ENCODE measurements at places on chromosomes 13 and 19.

DNA sequence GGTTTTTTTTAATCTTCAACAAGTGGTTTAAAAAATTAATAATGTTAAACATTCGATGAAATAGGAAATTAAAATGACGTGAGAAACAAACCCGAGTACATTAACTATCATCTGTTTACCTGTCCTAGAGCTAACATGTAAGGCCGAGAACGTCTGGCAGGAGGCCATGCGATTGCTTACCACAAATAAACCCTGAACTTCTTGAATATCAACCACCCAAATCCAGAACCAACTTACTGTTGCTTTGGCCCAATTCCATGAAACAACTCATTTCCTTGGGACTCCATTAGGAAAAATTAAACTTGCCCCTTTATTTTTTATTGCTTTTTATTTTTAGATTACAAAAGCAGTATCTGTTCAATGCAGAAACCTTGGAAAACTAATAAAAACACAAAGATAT is 228.9 kb upstream of the IRS2 start:
- DNase-seq = no peak

- DNase-seq = no peak
Measured at GRCh38 chr19:38360351-38360750, 14.0 kb upstream of the PSMD8 start.

DNA sequence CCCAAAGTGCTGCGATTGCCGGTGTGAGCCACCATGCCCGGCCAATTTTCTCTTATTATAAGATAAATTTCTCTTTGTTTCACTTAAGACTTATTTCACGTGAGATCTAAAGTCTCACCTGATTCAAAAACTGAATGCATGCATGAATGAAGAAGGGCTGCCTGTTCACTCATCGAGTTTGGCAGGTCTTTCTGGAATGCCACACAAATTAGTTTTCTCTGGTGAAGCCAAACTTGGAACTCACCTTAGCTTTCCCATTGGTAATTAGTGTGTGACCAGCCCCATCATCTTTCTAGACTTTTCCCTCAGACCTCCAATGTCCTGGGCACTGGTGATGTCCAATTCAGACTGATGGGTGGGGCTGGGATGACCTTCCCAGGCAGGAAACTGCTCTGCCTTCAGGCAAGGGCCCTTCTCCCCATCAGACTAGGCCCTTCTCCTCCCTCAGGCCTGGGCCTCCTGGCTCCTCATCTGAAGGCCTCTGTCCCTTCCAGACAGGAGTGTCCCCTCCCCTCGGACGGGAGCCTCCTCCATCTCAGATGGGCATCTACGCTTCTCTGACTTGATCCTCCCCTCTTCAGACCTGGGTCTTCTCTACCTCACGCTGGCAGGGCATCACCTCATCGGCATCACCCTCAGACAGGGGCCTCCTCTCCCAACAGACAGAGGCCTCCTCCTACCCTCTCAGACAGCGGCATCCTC is 14.4 kb downstream of the C3 start:
- DNase-seq = no peak

DNA sequence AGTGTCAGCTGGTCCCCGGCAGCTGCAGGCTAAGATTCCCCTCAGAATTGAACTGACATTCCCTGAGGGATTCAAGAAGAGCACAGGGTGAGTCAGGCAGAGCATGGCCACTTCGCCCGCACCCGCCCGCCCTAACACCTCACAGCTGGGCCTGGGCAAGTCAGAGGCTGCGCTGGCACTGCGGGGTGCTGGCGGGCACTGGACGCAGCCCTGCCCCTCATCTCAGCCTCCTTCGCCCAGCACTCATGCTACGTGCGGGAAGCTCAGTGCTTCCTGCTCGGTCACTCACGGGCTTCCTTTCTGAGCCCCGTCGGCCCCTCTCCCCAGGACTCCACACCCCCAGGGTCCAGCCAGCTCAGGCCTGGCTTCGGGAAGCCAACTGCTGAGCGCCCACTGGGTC is 56.9 kb downstream of the MLLT1 start:
- no peak for DNase-seq

- DNase-seq = no peak
Measured at GRCh38 chr19:21848706-21849105, 12.7 kb upstream of the ZNF43 start.

DNA sequence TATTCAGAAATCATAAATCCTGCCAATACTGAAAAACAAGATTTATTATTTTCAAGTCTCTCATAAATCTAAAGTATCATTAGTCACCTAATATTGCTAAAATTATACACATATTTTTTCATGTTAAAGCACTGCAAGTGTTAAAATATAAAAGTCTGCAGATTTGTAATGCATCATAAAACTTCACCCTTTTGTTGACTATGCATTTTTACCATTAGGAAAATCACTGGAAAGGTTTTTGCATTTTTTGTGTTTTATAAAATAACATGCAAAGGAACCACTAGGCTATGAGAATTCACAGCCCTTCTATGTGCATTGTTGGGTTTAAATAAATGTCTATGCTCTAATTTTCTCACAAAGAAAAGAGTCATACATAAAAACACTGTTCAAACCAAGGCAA is 407.3 kb downstream of the DACH1 start:
- no peak for DNase-seq

DNA sequence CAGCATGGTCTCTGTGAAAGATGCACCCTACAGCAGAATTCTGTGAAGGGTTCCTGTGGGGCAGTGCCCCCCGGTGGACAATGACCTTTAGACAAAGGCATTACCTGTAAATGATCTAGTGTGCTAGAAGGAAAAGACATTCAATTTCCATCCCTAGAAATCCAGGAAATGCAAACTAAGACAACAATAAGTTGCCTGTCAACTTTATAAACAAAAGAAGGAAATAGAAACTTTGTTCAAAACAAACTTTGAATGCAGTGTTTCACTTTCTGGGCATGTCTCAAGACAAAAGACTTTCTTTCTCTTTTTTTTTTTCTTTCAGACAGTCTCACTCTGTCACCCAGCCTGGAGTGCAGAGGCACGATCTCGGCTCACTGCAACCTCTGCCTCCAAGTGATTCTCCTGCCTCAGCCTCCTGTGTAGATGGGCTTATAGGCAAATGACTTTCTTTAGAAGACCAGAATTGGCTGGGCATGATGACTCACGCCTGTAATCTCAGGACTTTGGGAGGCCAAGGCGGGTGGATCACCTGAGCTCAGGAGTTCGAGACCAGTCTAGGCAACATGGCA is 15.5 kb downstream of the TEX101 start:
- no peak for DNase-seq

- DNase-seq = no peak
Measured at GRCh38 chr13:69585656-69586055, 522.0 kb upstream of the ATXN8OS start.

GRCh38 chr19:43751466-43752220 is 3.1 kb downstream of the SMG9 start:
- DNase-seq = no peak

- DNase-seq = no peak
Measured at GRCh38 chr19:48810151-48810550, 678 bp downstream of the BCAT2 start.

DNA sequence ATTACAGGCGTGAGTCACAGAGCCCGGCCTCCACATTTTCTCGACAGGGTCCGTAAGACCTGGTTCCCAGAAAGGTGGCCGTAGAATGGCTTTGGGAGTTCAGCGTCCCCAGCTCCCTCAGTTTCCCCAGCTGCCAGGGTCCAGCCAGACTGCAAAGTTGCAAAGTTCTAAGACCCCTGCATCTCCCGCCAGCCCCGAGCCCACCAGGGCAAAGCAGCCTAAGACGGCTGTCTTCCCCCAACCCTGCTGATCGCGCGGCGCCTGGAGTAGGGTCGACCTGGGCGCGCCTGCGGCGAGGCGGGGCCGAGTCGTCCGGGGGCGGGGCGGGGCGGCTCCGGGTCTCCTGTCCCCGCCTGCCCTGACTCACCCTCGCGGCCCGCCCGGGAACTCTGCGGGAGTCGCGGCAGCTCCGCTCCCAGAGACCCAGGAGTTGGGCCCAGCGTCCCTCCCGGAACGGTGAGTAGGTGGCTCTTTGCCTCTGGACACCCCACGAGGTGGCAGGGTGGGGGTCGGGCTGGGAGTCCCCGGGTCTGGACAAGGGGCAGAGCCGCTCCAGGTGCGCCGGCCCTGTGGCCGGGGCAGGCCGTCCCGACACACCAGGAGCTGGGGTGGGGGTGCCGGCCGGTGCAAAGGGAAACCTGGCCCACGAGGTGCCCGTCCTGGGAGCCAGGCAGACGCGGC is at the start of gene LRRC8E:
TSS of gene LRRC8E (plus strand) at position 366 of the 681 bp plus-strand sequence. CDS start 7,094 bp downstream, outside the sequence.
- no peak for DNase-seq

- no peak for DNase-seq
Measured at GRCh38 chr13:107234319-107235073, 666.6 kb upstream of the ARGLU1 start.

DNA sequence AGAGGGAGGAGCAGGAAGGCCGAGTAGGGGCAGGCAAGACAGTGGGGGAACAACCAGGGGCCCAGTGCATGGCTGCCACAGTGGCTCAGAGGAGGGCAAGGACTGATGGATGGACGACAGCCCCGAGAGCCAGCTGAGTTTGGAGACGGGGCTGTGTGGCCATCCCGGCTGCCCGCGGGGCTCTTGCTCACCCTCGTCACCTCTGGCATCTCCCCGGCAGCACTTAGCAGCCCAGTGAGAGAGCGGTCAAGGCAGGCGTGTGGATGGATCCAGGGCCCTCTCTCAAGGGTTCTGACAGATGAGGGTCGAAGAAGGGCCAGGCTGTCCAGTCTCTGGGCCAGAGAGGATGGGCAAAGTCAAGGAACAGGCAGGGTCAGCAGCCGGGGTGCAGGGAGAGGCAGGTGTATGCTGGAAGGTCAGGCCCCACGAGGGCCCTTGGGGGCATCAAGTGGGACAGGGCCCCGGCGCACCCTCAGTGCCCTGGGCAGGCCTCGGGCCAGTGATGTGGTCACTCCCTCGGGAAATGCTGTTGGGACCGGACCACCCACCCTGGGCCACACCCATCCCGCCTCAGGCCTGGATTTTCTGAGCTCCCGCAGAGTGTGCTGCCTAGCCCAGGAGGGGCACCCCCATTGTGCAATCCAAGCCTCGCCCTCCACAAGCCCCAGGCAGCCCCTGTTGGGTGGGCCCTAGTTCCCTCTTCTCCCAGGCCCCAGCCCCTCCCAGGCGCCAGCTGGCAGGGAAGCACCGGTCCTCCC is 56.4 kb upstream of the TPM4 start:
- no peak for DNase-seq

DNA sequence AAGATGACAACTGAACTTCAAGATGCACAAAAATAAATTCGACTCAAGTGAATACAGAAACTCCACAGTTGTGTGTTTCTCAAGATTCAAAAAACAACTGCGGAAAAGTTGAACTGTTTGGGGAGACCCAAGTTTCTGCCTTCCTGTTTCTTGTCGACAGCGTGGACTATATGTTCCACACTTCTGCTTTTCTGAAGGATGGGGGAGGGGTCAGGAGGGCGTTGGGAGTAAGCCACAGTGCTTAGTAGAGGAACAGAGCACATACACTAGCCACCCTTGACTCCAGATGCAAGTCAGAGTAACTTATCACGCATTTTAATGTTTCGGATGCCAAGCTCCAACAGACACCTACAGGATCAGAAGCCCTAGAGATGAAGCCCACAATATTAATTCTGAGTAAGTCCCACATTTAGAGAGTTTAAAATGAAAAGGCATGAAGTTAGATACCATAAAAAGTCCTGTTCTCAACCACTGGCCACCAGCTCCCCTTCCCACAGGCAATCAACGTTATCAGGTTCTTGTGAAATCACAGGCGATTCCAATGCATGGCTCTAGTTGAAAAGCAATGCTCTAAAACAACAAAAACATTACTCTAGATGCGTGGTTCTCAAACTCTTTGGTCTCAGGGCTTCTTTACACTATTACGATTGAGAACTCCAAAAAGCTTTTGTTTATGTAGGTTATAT is 4.2 kb downstream of the TUBGCP3 start:
- DNase-seq = no peak

DNA sequence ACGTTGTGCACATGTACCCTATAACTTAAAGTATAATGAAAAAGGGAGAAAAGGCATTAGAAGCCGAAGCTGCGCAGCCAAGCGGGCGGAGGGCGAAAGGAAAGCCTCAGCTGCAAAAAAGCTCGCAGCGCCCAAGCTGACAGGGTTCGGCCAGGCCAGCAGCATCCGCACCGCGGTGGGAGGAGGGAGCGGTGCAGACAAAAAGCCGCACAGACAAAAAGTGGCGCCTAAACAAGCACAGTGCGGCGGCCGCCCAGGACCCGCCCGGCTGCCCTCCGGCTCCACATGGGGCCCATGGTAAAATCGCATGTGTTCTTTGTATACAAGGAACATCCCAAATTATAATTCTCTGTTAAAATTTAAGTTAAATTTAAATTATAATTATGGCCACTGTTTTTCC is 42.4 kb downstream of the PSG3 start:
- no peak for DNase-seq

DNA sequence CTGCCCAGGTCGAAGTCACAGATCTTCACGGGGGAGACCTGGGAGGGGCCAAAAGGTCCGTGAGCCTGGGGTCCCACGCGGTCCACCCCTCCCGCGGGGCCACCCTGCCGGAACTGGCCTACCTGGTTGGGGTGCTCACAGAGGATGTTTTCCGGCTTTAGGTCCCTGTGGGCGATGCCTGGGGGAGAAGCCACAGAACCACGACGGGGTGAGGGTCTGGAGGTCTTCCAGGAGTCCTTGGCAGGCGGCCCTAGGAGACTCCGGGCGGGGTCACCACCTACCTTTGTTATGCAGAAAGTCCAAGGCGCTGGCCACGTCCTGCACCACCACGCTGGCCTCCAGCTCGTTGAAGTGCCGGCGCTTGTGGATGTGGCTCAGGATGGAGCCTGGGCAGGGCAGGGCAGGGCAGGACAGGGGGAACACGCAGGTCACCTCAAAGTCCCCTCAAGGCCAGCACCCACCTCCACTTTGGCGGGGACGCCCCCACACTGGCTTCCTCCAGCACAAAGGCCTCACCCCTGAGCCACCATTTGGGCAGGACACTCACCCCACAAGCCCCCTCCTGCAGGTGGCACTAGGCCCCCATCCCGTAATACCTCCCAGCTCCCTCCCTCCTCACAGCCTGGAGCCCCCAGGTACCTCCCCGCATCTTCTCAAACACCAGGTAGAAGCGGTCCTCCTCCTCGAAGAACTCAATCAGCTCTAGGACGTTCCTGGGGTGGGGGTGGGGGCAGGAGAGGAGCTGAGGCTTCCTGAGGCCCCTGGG is 8.4 kb downstream of the MKNK2 start:
- no peak for DNase-seq

DNA sequence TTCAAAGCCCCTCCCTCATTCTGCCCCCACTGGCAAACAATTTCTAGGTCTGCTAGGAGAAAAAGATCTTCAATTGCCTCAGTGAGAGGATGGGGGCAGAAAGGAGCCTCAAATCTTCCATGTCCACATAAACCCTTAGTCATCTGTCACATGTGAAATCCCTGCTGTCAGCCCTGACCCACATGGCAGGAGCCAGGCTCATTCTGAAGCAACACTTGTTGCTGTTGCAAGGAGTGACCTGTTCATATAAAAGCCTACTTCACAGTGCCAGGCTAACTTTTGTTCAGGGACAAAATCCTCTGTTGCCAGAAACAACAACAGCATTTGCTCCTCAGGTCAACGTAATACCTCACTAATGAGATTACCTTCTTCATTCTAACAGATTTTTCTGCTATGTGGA is 70.5 kb downstream of the IRS2 start:
- peak; percentile 79 for DNase-seq

DNA sequence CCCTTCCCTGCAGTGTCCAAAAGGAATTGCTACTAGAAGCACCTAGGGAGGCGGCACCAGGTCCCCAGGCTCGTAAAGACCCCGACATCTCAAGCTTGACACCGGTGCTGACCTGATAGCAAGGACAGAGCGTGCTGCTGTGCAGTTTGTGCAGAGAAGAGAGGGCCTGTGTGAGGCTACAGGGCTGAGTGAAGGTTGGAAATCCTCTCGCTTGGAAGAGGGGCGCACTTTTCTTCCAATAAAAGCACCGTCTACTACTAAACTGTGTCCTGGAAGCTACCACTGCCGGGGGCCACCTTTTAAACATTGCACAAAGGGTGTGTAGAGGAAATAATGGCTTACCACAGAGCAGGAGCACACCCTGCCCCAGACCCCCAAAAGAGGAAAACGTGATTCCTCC is 11.0 kb downstream of the TMEM272 start:
- DNase-seq = peak; percentile 50
